Hypothalamus (tissue), 51 donors: ENCODE measurements at places on chromosomes 6 and 20.

DNA sequence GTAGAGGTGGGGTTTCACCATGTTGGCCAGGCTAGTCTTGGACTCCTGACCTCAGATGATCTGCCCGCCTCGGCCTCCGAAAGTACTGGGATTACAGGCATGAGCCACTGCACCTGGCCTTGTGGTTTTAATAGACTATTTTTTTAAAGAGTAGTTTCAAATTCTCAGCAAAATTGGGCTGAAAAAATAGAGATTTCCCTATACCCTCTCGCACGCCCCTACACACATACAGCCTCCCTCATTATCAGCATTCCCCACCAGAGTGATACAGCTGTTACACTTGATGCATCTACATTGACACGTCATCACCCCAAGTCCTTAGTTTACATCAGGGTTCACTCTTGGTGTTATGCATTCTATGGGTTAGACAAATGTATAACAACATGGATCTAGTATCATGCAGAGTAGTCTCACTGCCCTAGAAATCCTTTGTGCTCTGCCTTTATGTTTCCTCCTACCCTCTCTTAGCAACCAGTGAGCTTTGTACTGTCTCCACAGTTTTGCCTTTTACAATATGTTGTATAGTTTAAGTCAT lies 103.6 kb downstream of the CDYL start:
- DNase-seq = no peak

- DNase-seq = no peak
These were observed 6.7 kb downstream of the BPIFB4 start for GRCh38 chr20:33086052-33086722.

DNA sequence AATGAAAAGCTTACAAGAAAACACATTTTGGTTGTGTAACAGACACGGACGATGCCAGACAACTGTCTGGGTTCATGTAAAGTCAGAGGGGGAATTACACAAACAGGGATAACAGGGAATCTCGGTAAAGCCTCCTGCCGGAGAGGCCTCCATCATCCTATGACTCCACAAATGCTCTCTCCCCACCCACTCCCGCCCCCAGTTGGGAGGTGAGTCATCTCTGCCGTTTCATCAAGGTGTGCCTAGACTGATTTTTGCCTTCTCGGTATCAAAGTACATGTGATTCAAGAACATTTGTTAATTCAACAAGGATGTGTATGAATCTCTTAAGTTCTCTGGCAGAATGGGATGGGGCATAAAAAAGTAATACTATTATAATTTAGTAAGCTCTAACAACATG lies 304.9 kb upstream of the PRDM1 start:
- no peak for DNase-seq

DNA sequence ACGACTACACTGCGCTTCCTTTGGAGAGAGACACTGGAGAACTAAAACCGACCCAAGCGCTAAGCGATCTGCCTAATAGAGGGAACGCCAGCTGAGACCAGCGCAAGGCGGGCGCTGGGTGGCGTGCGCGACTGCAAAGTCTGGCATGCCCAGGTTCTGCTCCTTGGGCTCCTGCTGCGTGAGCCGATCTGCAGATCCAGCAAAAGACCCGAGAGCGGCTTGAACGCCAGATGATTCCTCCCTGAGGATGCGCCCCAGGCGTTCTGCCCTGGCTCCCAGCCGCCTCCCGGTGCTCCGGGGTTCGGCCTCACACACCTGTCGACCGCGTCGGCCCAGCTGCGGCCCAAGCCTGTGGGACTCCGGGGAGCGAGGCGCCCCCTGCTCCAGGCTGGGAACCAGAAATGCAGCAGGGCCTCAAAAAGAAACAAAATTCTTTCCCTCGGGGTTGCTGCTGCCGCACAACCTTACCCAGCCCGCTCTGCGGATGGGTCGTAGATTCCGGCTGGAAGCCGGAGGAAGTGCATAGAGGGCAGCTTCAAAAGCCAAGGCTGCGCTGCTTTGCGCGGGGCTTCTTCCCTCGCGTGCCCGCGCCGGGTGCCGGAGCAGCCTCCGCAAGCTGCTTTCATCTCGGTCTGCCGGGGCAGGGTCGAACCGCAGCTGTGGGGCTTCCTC lies 17.9 kb upstream of the PRDM13 start:
- peak; percentile 4 for DNase-seq

DNA sequence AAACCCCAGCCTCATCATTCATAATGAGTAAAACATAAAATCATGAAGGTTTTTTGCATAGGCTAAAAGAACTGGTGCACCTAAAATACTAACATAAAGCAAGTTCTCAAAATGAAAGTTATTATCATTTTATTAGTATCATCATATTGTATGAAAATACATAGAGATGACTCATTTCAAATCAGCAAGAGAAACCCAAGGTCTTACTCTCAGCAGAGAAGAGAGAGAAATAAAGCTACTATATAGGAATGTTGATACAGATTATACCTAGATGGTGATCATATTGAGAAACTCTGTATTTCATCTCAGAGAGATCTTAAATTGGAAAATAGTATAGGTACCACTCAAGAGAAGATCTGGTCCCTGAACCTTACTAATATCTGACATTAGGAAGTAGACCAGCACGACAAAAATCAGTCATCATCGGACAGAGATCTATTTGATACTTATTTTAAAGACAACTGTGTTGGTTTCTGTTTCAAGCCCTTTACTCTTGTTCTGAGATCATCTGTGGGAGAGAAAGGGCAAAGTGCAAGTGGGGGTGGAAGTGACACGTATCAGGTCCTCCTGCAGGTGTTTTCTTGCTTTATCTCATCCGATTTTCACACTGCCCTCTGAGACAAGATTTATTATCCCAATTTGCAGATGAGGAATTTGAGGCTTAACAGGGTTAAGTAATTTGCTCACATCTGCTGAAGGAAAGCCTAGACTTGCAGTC lies 532.3 kb downstream of the MAFB start:
- DNase-seq = no peak

- no peak for DNase-seq
These were observed 24.9 kb upstream of the TSPYL1 start for GRCh38 chr6:116304538-116305097.

DNA sequence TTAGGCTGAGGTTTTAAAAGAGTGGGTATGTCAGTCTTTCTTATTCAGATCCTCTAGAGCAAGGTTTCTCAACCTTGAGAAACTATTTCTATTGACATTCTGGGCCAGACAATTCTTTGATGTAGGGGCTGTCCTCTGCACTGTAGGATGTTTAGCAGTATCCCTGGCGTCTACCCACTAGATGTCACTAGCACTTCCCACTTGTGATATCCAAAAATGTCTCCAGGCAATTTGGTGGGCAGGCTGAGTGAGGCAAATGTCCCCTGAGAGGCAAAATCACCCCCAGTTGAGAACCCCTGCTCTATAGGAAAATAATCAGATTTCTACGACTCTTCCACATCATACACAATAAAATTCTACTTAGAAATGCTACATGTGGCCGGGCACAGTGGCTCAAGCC lies 7.7 kb upstream of the ZKSCAN8 start:
- DNase-seq = no peak

- no peak for DNase-seq
These were observed 31.7 kb upstream of the TGM3 start for GRCh38 chr20:2264118-2264517.

DNA sequence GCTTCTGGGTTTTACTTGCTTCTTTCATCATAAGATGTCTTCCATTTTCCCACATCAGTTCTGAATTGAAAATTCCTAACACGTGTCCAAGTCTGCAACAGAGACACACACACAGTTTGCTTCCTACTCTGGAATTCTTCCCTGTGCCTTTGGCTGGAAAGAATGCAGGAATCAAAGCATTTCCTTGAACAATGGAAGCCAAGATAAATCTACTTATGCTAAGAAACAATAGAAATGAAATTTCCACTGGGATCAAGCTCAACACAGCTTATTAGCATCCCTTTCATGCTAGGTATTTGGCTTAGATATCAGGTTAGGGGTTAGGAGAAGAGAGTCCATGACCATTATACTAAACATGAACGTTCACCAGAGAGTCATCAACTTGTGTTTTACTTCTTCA lies 101.1 kb upstream of the SCAF8 start:
- no peak for DNase-seq

DNA sequence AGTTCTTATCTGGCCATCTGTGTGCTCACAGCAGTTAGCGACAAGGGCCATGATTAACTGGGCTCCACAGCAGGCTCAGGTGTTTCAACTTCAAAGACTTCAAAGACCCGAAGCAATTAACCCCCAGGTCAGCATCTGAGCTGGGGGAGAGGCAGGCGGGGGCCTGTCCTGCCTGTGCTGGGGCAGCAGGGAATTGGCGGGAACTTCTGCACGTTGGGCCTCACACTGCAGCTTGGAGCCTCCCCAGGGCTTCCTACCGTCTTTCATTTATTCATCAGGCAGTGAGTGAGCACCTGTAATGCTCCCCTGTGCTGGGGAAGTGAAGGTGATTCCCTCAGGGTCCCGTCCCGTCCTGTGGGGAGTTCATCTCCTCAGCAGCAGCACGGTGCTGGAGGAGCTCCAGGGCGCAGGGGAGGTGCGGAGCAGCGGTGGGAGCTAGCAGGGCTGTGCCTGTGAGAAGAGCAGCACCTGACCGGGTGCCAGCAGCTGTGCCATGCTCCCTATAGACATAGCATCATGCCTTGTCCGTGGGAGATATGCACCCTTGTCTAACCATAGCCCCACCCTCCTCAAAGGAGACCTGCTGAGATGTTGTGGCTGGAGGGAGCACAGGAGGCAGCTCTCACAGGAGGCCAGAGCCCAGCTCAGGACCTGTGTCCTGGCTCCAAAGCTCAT lies 51.8 kb upstream of the FRMD1 start:
- no peak for DNase-seq

DNA sequence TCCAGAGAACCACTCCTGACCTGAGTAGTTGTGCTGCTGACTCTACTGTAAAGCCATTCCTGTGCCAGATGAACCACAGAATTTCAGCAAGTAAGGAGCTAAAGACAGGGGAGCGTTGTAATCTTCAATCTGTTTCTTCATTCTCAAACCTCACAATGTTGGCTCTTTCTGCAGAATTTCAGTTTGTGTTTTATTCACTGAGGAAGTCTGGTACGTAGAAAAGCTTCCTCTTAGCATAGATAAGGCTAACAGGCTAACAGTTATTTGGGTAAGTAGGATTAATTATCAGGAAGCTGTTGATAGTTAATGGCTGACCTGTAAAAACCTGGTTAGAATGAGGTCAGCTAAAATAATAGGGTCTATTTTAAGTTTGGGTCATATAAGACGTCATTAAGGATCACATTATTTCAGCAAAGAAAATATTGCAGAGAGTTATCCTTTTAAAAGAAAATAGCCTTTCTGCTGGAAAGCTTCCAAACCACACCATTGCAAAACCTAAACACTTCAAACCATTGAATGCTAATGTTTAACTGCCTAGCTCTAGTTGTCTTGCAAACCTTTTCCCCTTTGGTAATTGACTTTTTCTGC lies 14.1 kb upstream of the TENT5A start:
- no peak for DNase-seq

GRCh38 chr6:149200282-149200945 lies 117.1 kb upstream of the TAB2 start:
- no peak for DNase-seq

DNA sequence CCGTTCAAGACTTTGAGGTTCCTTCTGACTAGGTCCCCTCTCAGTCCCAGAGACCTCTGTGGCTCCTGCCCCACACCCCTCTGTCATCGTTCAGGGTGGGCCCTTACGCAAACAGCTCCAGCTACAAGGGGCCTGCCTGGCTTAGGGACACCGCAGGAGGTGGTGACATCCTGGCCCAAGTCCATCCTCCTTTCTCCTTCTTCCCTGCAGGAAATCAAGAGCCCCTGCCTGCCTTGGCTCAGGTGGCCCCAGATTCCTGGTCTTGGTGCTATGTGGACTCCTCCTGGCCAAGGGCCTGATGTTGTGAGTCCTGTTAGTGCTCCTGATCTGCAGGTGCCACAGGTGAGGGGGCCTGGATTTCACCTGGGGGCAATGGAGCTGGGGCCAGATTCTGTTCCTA lies 8.1 kb downstream of the TREML4 start:
- DNase-seq = no peak

DNA sequence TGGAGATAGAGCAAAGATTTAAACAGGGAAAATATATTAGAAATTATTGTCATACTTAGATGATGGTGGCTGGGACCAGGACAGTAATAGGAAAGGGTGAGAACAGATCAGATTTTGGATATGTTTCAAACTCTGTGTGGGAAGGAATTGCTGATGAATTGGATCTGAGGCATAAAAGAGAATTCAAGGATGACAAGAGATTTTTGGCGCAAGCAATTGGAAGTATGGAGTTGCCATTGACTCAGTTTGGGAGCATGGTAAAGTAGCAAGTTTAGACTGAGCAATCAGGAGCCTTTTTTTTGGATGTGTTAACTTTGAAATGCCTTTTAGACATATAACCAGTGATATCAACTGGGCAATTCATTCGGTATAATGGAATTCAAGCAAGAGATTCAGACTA lies 14.4 kb downstream of the TAB2 start:
- no peak for DNase-seq

DNA sequence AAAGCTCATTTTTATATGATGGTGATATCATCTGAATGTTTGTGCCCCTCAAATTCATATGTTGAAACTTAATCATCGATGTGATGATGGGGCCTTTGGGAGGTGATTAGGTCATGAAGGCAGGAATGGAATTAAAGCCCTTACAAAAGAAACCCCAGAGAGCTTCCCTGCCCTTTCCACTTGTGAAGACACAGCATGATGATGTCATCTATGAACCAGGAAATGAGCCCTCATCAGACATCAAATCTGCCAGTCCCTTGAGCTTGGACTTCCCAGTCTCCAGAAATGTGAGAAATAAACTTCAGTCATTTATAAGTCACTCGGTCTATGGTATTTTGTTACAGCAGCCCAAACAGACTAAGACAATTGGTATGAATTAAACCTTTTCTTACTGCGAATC lies 153.1 kb downstream of the MYB start:
- no peak for DNase-seq

DNA sequence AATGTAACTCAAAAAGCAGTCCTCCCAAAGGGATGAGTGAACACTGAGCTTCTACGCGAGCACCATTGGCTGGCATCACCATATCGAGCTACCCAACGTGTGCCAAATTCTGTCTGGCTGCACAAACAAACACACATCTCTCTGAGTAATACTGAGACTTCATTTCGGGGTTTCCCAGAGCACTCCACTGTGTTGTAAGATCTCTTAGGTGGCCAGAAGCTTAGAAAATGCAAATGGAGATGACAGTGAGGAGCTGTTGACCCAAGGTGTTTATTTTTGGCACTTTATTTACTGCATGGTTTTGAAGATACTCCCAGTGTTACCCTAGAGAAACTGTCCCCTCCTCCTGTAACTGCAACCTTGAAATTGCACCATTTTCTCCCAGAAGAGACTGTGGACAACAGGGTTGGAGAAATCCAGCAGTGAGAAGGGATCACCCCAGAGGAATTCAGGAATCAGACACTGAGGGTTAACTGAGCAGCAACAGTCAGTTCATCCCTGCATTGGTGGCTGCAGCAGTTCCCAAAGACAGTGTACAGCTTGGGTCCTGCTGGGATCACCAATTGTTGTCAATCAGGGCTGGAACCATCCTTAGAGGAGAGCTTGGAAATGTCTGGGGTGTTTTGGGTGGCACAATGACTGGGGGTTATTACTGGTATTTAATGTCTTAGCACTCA lies 1.0 kb upstream of the RIPOR2 start:
- no peak for DNase-seq

DNA sequence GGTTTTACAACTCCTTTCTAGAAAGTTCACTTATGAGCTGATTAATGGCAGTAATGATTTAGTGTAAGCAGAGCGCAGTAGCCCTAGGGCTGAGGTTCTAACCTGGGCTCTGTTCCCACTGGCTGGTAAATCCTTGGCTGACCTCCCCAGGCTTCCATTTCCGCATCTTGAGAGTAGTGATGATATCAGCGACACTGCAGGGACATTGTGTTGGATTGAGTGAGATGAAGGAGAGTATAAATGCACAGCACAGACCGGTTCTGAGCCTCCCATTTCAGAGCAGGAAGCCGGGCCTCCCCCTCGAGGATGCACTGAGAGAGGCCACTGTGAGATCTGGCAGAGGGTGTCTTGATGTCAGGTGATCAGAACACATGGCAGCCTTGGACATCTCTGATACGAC lies 477.2 kb upstream of the SULF2 start:
- DNase-seq = no peak
